ENCODE measurements at places on chromosomes 16 and 17.

GRCh38 chr17:68289473-68289872 is 1.5 kb downstream of the SLC16A6 start:
- DNase-seq, result no peak

GRCh38 chr17:61238455-61238933 is 161.1 kb upstream of the TBX2 start:
- no peak for DNase-seq

- no peak for DNase-seq
Observed at GRCh38 chr17:7416323-7416722, 3.8 kb upstream of the SPEM1 start.

- DNase-seq, result no peak
Observed at GRCh38 chr17:40018211-40019121, 3.2 kb downstream of the CSF3 start.

DNA sequence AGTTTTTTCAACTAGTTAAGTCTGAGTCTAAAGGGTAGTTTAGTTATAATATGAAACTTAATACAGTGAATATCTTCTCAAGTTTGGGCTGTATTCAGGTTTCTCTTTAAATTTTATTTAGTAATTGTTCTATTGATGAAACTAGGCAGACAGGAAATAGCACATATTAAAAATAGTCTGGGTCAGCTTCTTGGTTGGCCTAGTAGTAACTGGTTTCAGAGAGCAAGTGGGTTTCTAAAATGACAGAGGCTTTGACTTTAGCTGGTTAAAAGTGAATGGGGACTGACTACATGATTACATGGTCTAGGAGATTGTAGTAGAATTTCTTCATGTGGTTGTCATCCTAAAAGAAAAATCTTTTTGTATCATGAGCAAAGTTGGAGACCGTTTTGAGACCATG is 46.8 kb downstream of the OMG start:
- DNase-seq, result no peak

GRCh38 chr17:28684963-28685362 is 23.0 kb downstream of the SUPT6H start:
- DNase-seq, result no peak

- no peak for DNase-seq
Observed at GRCh38 chr16:2244301-2244700, 7.1 kb downstream of the ECI1 start.

- no peak for DNase-seq
Observed at GRCh38 chr17:14428648-14429029, 127.8 kb downstream of the HS3ST3B1 start.

GRCh38 chr16:28149011-28149888 is 62.5 kb downstream of the XPO6 start:
- DNase-seq, result no peak

DNA sequence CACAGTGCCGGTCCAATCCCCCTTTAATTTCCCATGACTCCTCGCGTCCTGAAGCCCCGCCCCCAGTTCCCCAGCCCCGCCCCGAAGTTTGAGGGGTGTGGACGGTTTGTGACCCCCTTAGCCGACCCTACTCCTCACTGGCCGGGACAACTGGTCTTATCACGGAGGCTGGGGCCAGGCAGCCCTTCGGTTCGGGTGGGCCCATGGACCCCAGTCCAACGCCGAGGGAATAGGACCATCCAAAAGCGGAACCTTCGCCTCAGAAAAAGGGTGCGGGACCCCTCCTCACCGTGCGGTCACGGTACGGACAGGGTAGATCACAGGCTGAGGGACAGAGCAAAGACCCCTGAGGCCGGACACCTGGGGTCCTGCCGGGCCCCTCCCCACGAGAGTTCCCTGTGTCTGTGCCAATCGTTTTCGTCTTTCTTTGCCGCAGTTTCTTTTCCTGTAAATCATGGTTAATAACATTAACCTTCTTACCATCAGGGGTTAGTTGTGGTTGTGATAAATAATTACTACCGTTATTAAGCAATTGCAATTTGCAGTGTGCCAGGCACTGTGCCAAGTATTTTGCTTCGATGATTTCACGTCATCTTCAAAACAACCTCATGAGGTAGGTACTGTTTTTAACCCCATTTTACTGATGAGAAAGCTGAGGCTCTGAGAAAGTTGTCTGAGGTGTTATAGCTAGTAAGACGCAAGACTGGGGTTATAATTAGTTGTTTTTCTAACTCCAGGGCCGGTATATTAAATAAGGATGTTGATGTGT is 543 bp downstream of the TMUB2 start:
- no peak for DNase-seq

DNA sequence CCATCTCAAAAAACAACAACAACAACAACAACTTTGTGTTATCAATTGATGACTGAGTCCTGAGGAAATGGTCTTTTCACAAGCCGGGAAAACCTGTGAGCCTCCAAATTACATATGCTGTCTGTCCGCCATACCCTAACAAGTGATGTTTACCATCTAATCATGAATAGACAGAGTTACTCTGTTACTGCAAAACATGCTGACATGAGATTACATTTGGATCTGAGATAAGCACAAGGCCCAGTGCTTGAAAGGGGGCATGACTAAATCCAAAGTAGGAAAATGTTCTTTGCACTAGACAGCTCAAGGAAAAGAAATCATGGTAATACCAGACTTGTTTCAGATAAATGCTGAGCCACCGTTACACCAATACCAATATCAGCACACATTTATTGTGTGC is 8.6 kb upstream of the ATXN1L start:
- DNase-seq, result no peak

DNA sequence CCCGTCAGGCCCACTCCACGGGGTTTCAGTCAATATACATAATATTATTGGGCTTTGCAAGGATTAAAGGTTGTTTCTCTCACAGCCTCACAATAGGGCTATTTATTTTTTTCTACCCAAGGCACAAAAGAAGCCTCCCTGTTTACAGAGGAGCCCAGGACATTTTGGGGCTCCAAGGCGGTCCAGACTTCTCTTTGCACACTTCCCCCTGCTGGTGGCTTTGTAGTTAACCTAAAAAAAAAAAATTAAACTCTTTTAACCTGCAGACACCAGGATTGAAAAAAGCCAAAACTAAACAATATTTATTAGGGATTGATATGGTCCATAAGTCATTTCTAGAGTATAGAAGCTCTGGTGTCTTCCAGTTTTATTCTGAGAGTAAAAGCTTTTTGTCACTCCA is 169.7 kb upstream of the ZFHX3 start:
- DNase-seq, result no peak

DNA sequence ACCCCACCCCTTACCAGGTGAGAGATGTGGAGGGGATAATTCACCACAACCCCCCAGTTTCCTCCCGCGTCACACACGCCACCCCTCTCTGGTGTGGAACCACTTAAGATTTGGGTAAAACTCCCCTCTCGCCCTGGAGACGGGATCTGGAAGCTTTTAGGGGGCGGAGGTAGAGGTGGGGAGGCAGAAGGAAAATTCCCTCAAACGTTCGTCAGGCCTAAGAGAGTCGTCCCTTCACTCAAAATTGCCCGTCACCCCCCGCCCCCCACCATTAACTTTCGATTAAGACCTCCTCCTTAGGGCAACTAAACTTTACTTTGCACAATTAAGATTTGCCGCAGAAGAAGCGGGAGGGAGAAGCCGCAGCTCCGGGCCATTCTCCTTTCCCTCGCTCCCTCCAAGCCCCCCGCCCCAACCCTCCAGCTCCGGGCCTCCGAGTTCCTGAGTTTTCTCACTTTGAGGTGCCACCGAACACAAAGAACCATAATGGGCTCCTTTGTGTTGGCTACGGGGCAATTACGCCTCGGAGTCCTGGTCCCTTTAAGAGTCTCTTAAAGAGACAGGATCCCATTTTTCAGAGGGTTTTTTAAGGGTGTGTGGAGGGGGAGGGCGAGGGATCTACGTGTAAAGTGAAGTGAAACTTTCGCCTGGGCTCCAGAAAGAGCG is 985 bp upstream of the FZD2 start:
- no peak for DNase-seq

GRCh38 chr16:86065711-86066110 is 166.7 kb downstream of the IRF8 start:
- no peak for DNase-seq

GRCh38 chr16:27174007-27174406 is 29.3 kb upstream of the KDM8 start:
- no peak for DNase-seq

DNA sequence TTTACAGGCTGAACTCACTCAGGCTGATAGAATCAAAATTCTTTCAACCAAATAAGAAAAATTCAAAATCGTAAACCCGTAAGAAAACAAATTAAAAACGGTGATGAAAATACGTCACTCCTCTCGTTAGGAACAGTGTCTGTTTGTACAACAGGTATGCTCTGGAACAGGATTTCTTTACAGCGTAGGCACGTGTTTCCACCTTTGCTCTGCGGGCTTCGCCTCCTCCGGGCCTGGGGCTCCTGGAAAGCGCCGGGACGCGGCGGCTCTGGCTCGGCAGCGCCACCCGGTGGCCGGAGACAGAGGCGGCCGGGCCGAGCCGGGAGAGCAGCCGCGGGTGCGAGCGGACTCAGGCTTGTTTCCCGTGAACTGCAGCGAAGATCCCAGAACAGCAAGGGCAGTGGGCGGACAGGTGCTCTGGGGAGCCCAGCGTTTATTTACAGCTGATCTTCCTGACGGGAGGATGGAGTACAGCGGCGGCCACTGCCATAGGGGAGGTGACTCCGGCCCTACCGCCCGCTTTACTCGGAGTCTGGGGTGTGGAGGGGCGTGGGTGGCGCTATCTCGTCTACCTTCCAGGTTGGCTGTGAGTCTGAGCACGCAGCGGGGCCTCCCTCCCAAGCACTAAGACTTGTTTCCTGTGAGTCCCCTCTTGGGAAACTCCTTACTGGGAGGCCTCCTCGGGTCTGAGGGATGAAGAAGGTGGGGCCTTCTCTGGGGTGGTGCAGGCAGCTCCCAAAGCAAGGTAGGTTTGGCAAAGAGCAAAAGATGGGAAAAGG is 40.5 kb upstream of the ATP2A3 start:
- DNase-seq, result no peak

- DNase-seq, result no peak
Observed at GRCh38 chr16:89565506-89566372, 5.3 kb downstream of the RPL13 start.

- no peak for DNase-seq
Observed at GRCh38 chr17:63696381-63696961, 3.5 kb downstream of the LIMD2 start.

DNA sequence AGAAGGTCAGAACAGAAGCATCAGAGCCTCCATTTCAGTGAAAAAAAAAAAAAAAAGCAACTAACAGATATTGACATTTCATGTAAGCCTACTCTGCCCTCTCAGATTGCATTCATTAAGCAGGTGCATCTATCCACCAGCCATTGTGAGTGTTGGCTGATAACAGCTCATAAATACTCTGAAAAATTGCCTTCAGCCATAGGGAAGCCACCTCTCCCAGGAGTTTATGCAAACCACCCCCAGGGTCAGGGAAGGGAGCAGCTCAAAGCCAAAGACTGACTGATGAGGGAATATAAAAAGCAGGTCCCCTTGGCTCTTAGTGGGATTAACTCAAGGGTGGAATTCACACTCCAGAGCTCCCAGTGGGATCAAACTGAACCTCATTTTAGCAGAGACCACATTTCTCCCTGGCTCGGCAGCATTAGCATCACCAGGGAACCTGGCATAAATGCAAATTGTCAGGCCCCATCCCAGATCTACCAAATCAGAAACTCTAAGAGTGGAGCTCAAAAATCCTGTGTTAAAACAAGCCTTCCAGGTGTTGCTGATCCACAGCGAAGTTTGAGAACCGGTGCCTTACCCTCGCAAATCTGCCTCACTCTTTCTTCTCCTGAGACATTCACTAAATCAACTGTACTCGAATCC is 14.2 kb downstream of the APOH start:
- DNase-seq, result no peak

GRCh38 chr16:54145881-54146280 is 140.7 kb downstream of the IRX3 start:
- DNase-seq, result no peak

GRCh38 chr16:81442220-81442915 is 2.2 kb upstream of the CMIP start:
- DNase-seq, result no peak

All from non-pigmented ciliary epithelial cell (primary cell).